HS-5 (cell line): ENCODE measurements at places on chromosomes 5 and 9.

GRCh38 chr5:113330533-113331208 is 104.1 kb downstream of the TSSK1B start:
- DNase-seq: no peak

GRCh38 chr9:99896119-99896518 is 10.3 kb upstream of the STX17 start:
- no peak for DNase-seq

DNA sequence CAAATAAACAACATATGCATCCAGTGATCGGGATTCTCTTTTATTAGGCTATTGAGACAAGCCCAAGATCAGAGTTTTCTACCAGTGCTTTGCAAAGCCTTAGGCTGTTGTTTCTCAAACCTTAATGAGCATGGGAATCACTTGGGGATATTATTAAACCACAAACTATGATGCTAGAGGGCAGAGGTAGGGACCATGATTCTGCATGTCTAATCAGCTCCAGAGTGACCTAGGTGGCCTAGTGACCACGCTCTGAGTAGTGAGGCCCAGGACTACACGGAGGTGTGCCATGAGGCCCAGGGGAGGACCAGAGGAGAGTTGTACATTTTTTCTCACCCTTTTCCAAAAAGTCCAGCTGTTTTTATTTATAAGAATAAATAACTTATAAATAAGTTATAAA is 298.5 kb upstream of the TLE4 start:
- DNase-seq: no peak

DNA sequence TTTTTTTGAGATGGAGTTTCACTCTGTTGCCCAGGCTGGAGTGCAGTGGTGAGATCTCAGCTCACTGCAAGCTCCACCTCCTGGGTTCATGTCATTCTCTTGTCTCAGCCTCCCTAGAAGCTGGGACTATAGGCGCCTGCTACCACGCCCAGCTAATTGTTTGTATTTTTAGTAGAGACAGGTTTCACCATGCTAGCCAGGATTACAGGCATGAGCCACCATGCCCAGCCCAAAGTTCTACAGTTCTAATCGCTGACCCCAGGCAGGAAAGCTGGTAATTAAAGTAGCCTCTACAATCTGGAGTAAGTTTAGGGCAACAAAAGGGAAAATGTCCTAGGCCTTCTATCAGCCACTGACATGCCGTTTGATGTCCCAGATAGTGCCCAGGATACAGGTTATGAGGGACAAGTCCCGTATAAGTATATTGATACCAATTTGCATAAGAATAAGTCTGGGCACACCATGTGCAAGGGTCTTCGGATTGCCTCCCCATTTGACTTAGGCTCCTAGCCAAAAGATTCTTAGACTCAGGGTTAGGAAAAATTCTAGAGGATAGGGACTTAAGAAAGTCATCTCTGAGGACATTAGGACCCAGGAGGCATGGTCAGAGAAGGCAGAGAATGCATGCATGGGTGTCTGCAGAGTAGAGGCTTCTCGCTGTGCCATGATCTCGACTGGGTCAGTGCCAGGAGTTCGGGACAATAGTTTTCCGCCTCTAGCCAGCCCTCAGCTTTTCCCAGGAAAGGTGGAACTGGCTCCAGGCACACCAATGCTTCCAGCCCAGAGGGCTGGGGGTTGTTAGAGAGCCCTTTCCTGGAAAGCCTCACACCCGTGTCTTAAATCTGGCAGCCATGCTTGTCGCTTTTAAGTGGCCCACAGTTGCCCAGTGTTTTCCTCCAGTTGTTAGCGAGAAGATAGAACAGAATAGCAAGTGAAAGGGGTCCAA is 1111.1 kb downstream of the TAF11L14 start:
- peak; percentile 37 for DNase-seq

- DNase-seq: no peak
These were observed 16.4 kb upstream of the OMD start for GRCh38 chr9:92440751-92441046.

- DNase-seq: no peak
These were observed 61.2 kb upstream of the TAF11L2 start for GRCh38 chr5:17436761-17437221.

GRCh38 chr5:78586251-78586650 is 62.3 kb downstream of the LHFPL2 start:
- peak; percentile 98 for DNase-seq

DNA sequence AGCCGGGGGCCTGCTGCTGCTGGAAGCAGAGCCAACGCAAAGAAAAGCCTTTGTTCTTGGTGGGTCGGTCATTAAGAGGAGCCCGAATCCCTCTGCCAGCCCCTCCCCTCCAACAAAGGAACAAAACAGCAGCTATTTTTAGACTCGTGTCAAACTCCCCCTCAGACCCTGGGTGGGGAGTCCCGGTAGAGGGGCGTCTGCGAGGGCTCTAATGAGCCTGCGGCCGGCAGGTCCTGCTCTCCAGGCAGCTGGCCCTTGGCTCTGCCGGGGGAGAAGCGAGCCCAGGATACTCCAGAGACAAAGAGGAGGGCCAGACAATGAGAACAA is 114.0 kb downstream of the LHX2 start:
- no peak for DNase-seq

- no peak for DNase-seq
These were observed 456.9 kb downstream of the TAF11L14 start for GRCh38 chr5:18091142-18091541.

DNA sequence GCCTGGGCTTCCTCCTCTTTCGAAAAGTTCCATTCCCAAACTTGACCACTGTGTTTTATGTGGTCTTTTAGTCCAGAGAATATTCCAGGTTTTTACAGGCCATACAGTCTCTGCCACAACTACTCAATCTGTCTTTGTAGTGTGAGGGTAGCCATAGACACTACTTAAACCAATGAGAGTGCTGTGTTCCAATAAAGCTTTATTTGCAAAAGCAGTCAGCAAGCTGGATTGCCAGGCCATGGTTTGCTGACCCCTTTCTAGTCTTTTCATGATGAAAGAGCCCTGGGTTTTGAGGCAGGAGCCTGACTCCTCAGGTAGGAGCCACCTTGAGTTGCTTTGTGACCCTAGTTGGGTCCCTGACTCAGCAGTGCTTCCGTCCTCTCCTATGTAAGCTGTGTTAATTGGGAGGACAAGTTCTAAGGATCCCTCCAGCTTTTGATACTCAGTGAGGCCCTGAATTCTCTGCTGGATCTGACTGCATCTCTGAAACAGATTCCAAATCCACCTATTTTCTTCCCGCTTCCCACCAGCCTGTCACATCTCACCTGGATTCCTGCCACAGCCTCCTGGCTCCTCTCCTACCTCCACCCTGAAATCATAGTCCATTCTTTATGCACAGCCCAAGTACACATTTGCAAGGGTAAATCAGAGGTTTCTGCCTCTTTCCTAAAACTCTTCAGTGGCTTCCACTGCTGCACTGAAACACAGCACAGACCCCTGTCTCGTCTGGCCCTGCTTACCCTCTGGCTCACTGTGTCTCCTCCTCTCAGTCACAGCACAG is 13.5 kb downstream of the GALNT10 start:
- DNase-seq: no peak

GRCh38 chr5:121426153-121426552 is 425.5 kb upstream of the FTMT start:
- DNase-seq: no peak
